ENCODE measurements at places on chromosomes 4 and X.

DNA sequence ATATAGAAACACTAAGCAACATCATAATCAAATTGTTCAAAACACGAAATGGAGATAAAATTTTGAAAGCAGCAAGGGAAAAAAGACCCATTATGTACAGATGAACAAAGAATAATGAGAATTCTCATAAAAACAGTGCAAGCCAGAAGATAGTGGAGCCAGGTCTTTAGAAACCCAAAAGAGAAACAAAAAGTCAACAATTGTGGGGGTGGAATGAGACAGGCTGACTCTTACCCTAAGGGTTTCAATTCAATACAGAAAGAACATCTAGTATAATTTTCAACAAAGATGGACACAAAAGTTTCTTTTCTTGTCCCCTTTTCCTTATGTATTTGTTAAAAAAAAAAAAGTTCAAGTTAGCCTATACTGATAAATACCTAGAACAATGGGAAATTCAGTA, 34.0 kb upstream of the MAGEB2 start:
- DNase-seq: no peak

- no peak for DNase-seq
These were observed 1153.4 kb upstream of the AGA start for GRCh38 chr4:178595500-178596138.

DNA sequence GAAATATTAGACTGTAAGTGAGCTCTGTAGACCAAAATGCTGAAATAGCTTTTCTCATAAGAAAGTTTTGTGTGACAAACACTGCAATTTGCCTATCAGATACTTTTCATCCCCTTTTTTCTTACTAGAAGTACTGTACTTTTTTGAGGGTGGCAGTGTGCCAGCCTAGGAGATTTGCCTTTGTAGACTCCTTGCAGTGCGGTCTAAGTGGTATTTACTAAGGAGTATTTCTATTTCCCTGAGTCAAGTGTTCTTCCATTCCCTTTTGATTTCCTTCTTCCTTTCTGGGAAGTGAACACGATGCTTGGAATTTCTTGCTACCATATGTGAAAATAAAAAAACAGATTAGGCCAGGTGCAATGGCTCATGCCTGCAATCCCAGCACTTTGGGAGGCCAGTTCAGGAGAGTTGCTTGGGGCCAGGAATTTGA, 34.6 kb downstream of the PDLIM5 start:
- no peak for DNase-seq

GRCh38 chr4:82715731-82716617, 82.6 kb downstream of the SCD5 start:
- no peak for DNase-seq

- DNase-seq: no peak
These were observed 36.4 kb downstream of the QDPR start for GRCh38 chr4:17475481-17475880.

DNA sequence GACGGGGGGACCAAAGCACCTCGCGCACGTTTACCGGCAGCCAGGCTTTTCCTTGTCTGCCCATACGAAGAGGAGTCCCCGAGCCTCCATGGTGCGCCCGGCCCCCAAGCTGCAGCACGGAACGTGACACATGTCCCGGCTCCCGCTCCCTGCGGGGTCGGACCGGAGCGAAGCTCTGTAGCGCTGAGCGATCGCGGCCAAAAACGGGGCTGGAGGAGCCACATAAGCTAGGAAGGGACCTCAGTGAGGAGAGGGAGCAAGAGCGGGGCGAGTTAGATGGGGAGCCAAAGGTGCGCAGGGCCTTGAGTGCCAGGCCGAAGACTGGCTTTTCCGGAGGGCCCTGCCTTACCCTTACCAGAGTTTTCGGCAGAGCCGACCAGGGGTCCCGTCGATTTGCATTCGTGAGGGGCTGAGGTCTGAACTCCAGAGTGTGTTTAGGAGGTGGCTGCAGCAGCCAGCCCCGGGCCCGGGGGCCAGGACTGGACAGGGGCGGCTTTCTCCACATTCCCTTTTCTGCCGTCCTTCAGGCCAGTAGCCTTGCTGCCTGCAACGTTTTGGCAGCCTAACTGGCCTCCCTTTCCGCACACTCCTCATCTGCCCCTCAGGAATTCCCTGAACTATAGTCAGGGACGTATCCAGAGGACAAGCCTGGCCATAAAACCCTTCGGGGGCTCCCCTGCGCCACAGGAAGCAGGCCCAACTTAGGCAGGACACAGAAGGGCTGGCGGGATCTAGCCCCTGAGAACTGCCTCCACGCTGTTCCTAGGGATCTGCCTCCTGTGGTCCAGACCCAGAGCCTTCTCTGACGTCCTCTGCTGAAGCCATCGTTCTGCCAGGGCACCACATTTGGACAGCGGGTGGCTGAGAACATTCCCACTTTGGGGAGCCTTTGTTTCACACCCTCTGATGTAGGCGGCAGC, 689 bp downstream of the SSR4 start:
- DNase-seq: no peak

GRCh38 chrX:15384304-15384703, at the start of gene VEGFD:
TSS of gene VEGFD (minus strand) at chrX:15384413. CDS start at chrX:15383946, 467 bp downstream.
- DNase-seq: no peak

DNA sequence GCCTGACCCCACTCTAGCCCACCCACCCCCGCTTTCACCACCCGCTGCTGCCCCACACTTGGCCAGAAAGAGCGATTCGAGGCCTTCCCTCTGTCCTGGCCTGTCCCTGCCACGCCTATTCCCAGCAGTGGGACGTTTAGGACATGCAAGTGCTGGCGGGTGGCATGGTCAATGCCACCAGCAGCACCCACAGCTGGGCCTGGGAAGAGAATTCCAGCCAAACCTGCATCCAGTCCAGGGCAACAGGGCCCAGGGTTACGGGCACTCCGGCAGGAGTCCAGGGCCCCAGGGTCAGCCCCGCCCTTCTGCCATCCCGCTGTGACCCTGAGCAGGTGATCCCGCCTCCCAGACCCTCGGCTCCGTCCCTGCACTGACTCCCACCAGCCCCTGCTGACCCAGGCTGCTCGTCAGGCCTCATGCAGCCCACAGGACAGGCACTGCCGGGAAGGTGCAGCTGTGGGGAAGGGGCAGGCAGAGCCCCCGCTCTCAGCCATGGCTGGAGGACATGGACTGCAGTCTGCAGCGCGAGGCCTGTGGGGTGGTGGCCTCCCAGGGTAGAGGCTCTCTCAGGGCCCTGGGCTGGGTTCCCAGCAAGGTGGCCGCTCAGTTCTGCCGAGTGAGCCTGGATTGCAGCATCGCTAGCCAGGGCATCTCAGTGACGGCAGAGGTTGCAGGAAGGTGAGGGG, 6.8 kb upstream of the HTRA3 start:
- no peak for DNase-seq

GRCh38 chr4:3291411-3291968, 1.3 kb upstream of the RGS12 start:
- no peak for DNase-seq

DNA sequence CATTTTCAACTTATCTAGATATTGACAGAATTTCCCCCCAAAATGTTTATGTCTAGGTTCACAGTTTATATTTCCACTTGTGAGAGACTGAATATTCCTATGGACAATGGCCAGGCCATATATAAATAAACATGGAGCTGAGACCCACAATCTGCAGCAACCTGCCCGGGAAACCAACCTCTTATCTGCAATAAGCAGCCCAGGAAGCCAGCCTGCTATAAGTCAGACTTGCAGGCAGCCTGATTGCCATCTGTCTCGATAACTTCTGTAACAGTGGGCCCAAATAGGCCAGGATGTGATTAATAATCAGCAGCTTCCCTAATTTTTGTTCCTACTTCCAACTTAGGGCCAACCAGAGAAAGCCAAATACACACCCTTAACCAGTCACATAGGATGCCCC, 5.2 kb upstream of the NAP1L5 start:
- no peak for DNase-seq

DNA sequence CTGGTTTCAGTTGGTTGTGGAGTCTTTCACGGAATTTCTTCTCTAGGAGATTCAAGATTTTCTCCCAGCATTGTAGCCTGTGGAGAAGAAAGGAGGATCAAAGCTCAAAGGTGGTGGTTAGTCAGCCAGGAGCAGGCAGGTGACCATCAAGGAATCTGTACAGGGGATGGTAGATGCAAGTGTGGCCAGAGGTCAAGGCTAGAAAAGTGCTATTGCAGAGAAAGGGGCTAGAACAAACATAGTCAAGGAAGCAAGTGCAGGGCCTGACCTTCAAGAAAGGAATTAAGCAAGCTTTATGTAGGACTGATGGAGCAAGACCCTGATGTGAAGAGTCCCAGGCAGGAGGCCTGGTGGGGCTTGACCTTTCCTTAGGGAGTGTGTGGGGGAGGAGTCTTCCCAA, 16.1 kb downstream of the HADH start:
- no peak for DNase-seq

DNA sequence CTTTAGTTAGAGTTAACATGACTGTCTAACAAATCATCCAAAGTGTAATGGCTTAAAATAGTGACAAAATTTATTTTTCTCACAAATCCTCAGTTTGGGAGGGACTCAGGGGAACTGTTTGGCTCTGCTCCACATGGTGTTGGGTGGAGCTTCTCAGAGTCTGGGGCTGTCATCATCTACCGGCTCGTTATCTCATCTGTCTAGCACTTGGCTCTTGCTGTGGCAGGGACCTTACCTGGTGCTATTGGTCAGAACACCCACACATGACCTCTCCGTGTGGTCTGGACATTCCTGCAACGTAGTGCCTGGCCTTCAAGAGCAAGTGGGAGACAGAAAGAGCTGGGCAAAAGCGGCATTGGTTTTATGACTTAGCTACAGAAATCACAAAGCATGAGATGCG, 866.9 kb upstream of the FRG1 start:
- no peak for DNase-seq

- DNase-seq: no peak
These were observed 9.3 kb downstream of the TMEM165 start for GRCh38 chr4:55405073-55405472.

GRCh38 chrX:135425026-135425965, 3.6 kb downstream of the SMIM10L2A start:
- no peak for DNase-seq

DNA sequence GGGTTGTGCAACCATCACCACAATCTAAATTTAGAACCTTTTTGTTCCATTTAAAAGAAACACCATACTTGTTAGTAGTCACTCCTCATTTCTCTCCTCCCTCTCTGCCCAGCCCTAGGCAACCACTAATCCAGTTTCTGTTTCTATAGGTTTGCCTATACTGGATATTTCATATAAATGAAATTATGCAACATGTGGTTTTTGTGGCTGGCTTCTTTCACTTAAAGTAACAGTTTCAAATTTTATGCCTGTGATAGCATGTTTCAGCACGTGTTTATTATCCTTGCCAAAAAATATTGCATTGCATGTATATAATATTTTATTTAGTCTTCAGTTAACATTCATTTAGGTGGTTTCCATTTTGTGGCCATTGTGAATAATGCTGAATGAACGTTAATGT, 437.6 kb downstream of the IL1RAPL1 start:
- DNase-seq: no peak

DNA sequence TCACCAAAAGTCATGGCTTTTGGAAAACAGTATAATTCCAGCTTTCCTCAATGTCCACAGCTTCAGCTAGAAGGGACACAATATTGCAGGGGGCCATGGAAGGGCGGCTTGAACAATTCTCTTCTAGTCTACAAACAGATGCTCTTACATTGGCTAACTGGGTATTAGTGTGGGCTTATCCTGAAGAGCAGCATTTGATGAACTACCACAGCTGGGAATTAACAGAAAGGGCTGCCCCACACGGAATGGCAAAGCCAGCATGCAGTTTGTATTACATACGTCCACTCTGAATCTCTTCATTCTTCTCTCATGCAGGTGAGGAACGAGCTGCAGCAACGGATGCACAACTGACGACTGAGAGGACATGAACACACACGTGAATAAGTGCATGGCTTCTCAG, 13.0 kb upstream of the PDCL2 start:
- no peak for DNase-seq

- no peak for DNase-seq
These were observed 9.4 kb downstream of the TMEM271 start for GRCh38 chr4:566508-567295.

DNA sequence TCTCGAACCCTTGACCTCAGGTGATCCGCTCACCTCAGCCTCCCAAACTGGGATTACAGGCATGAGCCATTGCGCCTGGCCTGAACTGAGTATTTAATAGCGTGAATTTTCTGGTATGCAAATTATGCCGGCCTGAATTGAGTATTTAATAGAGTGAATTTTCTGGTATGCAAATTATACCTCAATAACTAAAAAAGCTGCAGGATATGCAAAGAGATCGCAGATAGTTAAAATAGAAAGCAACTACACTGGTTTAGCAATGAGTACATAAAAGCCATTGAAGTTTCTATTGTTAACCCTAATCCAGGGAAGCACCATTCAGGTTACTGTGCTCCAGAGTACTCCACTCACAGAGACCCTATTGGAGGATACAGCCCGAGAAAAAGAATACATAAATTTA, 22.8 kb downstream of the FBXW7 start:
- DNase-seq: no peak

DNA sequence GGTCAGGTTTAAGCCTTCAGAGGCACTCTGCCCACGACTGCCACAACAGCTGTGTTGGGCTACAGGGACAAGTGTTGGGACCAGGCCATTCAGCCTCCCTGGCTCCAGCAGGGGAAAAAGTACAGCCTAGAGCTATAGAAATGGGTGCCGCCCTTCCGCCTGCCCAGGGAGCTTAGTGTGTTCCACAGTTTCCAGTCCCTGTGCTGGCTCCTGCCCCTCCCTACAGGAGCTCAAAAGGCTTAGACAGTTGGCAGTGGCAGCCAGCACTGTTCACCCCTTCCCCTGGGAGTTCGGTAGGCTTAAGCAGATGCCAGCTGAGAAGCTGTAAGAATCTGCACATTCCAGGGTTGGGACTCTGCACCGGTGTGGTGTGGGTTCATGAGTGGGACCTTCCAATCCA, 408.2 kb upstream of the INTU start:
- DNase-seq: no peak

- no peak for DNase-seq
These were observed 221.0 kb upstream of the BCOR start for GRCh38 chrX:40318801-40319200.

- no peak for DNase-seq
These were observed 26.8 kb downstream of the FAM114A1 start for GRCh38 chr4:38894322-38894982.

- no peak for DNase-seq
These were observed 33.2 kb upstream of the BMP15 start for GRCh38 chrX:50877310-50877709.

DNA sequence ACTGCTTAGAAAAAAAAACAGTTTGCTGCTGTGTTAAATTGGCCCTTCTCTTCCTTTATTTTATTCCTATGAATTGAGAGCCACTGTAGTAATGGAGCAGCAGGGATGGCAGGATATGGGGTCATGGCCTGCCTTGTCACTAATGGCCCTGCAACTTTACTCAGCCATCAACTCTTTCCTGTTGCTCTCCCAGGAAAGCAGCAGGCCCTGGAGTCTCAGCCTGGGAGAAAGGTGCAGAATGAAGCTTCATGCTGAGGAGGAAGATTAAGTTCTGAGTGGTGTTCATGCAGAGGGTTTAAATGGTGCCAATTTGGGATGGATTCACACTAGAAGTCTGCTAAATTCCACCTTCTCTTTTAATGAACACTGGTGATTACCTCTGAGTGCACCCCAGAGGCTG, 285.6 kb downstream of the GPAT3 start:
- no peak for DNase-seq

All from iPS DF 6.9 (cell line).